ENCODE measurements at places on chromosomes 6 and 20. TPM values are rescaled to one million over a fixed set of nuclear protein-coding genes. Genes with fewer than 3 reads are reported as not detected.

Gene ADAT2
- 22.1 TPM for total RNA-seq

Gene CTAGE9
- not detected for total RNA-seq

DNA sequence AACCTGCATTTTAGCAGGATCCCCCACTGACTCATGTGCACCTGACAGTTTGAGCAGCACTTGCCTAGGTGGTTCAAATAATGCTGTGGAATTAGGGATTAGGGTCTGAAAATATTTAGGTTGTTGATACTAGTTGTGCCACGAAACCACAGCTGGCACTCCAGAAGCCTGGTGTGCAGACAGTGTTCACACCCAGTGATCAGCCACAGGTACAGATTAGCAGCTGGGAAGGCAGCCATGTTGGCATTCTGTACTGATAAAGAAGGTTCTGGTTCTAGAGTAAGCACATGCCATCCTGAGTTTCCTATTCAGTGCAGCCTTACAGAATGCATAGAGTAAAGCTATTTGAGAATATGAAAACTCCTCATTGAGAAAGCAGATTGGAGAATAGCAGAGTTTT, 30.1 kb downstream of the TMEM74B start:
- no peak for DNase-seq

- no peak for DNase-seq
Measured at GRCh38 chr20:63283397-63284082, 9.4 kb upstream of the COL20A1 start.

- DNase-seq = no peak
Measured at GRCh38 chr6:73766040-73766439, 70.0 kb downstream of the CD109 start.

GRCh38 chr6:16770701-16771569, 9.7 kb upstream of the ATXN1 start:
- peak; percentile 84 for DNase-seq

- DNase-seq = no peak
Measured at GRCh38 chr6:123940551-123940950, 136.9 kb downstream of the NKAIN2 start.

DNA sequence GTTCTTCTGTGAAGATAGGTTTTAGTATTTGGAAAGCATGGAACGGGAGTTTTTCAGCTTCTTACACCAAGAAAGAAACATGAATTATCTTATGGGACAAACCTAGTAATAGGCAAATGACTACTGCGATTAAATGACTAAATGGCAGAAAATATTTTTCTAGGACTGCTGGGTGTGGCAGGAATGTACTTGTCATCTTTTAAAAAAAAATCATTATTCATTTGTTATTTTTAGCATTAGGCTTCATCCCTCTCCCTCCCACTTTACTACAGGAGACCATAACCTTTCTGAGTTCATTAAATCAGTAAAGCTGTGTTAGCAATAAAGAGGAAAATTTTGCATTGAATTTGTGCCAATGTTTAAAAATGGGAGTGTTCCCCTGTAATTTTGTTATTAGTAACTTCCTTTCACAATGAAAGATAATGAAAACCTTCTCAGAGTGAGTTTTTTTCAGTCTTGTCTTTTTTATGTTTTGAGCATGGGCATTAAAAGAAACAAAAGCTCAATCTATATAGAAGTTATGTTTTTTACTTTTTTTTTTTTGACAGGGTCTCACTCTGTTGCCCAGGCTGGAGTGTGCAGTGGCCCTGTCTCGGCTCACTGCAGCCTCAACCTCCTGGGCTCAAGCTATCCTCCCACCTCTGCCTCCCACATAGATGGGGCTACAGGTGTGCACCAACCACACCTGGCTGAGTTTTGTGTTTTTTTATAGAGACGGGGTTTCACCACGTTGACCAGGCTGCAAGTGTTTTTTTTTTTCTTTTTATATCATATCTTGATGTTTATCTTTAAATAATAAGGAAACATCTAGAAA, 105.6 kb upstream of the CLDN20 start:
- DNase-seq = no peak

Gene TRIM31
- not detected for total RNA-seq

DNA sequence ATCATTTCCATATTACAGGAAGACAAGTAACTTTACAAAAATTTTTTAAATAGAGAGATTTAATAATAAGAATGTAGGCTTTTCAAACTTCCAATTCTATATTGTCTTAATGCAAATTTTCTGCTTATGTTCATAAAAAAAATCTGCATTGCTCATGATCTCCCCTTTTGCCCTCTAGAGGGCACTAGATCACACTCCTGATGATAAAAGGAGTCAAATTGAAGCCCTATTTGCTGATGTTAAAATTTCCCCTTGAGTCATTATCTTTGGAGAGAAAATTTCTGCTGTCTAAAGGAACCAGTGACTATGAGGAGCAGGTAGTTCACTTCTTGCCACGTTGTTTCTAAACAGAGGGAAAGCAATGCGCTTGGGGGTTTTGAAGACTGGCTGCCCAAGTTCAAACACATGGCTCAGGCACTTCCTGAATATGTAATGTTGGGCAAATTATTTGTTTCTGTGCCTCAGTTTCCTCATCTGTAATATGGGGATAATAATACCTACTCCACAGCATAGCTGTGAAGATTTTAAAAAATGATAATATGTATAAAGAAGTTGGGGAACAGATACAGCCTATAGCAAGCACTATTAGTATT, 874.2 kb downstream of the TFAP2A start:
- no peak for DNase-seq

Gene BPIFA2
- total RNA-seq = not detected

DNA sequence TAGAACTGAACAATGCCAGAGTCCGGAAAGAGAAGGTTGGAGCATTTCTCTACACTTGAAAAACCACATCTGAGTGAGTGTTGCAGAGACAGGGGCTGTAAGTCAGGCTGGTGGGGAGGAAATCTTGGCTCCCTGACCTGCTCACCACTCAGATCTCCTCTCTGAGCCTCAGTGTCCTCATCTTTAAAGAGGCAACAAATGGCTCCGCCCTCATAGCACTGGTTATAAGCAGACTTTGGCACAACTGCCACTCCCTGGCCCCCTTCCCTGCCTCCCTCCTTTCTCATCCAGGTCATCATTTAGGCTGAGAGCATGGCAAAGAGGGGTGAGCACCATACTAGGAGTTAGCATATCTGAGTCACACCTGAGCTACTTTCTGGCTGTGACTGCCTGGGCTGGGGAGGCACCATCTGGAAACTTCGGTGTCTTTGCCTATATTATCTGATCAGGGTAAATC, 10.6 kb downstream of the SIRPG start:
- peak; percentile 40 for DNase-seq

All from activated CD8-positive, alpha-beta memory T cell treated with anti-CD3 and anti-CD28 coated beads, Interleukin-2, amount 10 ng/mL, durations not matched to agents 7 days and 5 days (primary cell).